CD4-positive, alpha-beta T cell treated with Interleukin-21 for 1 hour (primary cell): ENCODE measurements at places on chromosomes 4 and X.

GRCh38 chr4:30962939-30963338 is 242.8 kb downstream of the PCDH7 start:
- DNase-seq: no peak

DNA sequence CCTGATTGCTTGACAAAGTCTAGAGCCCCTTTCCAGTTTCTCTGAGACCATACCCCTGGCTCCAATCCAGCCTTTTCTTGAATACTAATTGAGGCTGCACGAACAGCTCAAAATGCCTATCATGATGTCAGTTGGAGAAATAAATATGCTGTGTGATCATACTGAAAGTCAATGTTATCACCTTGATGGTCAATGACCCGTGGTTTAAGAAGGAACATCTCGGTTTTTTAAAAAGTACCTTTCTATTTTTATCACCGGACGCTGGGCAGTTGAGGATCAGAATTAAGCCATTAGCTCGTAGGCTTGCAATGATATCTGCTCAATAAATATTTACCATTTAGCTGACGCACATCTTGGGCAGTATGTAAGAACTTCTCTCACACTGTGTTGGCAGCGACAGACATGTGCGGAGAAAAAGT is 852 bp upstream of the WDR44 start:
- no peak for DNase-seq

GRCh38 chrX:134631426-134632346 is 26.6 kb downstream of the PLAC1 start:
- DNase-seq: no peak

DNA sequence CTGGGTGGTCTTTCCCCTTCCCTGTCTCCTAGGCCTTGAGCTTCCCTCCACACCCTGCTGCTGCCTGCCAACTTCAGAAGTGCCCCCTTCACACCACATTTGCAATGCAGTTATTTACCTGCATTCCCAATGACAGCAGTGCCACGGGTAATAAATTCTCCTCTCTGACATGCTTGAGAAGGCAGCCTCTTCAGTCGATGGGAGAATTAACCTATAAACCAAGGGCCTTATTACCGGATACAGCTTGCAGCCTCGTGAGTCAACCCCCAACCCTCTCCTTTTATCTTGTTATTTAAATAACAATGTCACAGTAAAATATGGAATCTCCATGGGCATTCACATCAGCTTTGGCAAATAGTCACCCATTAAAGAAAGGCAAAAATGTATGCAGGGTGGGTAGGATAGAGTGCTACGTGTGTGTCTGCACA is 34.7 kb upstream of the LGI2 start:
- no peak for DNase-seq

- DNase-seq: no peak
These were observed 95.9 kb upstream of the FAT1 start for GRCh38 chr4:186819342-186820086.

GRCh38 chr4:38675146-38676121 is 11.4 kb downstream of the KLF3 start:
- peak; percentile 87 for DNase-seq

DNA sequence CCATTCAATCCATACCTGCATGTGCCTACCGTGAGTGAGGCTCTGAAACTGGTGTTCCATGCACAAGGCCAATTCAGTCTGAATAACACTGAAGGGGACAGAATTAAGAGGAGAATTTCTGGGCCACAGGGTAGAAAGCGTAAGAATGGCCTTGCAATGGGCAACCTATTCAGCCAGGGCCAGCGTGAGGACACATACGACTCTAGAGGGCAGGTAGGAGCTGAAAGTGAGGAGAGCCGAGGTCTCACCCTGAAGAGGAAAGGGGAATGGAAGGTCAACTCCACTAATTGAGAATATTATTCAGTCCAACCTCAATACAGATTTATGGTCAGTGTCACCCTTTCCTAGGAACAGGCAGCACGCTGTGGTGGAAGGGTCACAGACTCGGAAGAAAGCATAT is 202.2 kb downstream of the TRIML1 start:
- DNase-seq: no peak
